HS-27A (cell line): ENCODE measurements at places on chromosomes 6 and 20.

GRCh38 chr6:50442531-50443040 is 270.7 kb upstream of the TFAP2D start:
- DNase-seq: no peak

DNA sequence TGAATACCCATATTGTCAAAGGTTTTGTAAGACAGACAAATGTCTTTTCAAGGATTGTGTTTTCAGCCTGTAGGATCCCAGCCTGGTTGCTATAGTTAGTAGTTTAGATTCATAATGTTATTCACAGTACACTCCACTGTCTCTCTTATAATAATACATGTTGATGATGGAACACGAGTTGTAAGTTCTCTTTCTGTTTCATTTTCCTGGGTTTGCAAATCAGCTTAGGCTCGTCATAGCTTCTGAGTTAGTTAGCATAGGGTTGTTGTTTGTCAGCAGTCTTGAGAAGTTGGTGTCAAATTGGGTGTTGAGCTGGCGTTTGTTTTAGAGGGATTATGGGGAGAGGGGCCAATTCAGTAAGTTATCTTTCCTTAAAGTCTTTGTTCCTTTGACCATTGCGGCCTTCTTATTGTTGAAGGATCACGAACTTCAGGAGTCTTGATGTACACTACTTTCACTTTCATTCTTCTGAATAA is 45.8 kb downstream of the QKI start:
- DNase-seq: no peak

GRCh38 chr6:11144393-11144851 is 32.9 kb upstream of the ERVFRD-1 start:
- no peak for DNase-seq

GRCh38 chr6:27892649-27893058 is 19.5 kb downstream of the OR2B2 start:
- no peak for DNase-seq

DNA sequence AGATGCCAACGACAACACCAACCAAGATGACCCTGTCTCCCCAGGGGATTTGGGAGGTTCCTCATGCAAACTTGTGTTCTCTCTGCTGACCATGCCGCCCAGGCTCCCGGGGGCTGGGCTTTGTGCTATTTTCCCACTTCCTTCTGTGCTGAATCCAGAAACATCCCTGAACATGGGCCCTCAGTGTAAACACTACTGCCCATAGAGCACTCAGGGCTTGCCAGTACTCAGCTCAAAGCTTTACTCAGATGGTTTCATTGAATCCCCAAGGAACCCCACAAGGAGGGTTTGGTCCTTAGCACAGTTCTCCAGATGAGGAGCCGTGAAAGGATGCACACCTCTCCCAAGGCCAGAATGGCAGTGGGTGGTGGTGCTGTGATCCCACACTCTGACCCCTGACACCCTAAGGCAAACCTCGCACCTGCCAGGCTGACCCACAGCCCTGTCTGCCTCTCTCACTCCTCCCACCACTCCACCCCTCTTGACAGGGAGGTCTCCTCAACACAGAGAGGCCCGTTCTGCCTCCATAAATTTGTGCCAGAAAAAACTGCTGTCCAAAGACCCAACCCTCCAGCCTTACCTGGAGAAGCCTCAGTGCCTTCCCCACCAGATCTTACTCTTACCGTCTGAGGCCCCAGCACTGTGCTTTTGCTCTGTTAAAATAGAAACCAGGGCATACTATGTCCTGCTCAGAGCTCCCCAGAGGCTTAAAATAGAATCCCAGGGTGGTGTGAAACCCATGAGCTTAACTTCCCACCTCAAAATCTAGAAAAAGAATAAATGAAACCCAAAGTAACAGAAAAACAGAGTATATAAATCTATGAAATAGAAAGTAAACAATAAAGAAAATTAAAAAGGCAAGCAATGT is 283.0 kb upstream of the CDH4 start:
- no peak for DNase-seq
